ENCODE measurements at places on chromosomes 3 and 15. TPM values are rescaled to one million over a fixed set of nuclear protein-coding genes. Genes with fewer than 3 reads are reported as not detected.

- peak; percentile 99 for DNase-seq
Observed at GRCh38 chr3:9422712-9423424, 25.5 kb downstream of the SETD5 start.

DNA sequence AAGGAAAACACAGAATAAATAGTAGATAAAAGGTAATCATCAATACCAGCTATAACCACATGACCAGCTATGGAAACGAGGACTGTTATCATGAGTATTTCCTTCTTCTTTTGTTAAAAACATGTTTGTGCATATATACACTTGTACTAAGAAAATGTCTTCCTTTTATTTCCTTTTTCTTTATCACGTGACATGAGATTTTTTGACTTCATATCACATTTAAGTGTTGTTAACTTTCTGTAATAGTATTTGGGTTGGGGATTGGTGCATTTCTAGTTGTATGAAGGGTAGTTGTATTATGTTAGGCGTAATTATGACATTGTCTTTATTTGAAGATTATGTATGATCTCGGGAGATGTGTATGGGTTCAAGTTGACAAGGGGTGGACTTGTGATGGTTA, 278.5 kb upstream of the ZNF385D start:
- DNase-seq, result no peak

DNA sequence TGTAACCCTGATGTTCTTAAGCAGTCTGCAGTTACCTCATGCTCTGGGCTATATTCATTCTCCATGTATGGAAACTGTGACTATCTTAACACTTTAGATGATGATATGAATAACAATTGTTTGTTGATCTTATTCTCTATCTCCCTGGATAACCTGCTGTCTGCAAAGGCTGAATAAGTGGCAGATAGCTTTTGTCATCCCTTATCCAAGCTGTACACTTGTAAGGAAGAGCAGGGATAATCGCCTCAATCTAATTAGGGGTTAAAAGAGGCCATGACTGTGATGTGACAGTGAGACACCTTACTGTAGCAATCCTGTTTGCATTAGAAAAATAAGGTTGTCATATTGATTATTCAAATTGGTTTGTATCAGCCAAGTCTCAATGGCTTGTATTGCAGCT, 123.9 kb downstream of the RSRC1 start:
- DNase-seq, result no peak

GRCh38 chr3:100265016-100265415, 4.2 kb downstream of the TBC1D23 start:
- DNase-seq, result no peak

DNA sequence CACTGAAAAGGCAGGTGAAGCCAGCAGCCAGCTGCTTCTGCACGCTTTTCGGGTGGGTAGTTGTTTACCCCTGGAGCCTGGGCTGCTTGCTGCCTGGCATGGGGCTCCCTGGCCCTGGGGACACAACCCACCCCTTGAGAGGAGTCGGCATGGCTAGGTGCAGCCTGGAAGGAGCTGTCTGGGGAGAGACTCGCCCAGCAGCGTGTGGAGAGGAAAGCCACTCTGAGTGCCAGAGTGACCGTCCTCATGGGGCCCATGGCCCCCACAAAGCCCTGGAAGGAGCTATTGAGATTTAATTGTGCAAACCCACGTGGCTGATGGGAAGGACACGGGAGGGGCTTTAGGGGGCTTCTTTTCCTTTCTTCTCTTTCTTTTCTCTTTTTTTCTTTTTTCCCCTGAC, 137.5 kb downstream of the OPA1 start:
- no peak for DNase-seq

DNA sequence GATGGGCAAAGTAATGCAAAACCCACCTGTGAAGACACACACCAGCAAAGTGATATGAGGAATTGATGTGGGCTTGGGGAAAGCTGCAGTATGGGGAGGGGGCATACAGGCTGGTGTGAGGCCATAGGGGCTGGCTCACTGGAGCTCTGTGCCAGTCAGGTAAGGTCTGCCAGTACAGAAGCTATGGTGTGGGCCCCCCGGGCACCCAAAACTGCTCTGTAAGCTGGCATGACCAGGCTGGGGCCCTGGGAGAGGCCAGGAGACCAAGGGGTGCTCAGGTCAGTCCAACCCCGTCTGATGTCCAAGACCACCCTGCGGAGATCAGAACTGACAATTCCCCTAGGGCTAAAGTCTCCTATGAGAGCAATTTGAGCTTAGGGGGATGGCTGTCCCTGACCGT, 163.1 kb downstream of the KCNMB2 start:
- DNase-seq, result no peak

GRCh38 chr3:66661628-66662027, 160.8 kb upstream of the LRIG1 start:
- DNase-seq, result no peak

DNA sequence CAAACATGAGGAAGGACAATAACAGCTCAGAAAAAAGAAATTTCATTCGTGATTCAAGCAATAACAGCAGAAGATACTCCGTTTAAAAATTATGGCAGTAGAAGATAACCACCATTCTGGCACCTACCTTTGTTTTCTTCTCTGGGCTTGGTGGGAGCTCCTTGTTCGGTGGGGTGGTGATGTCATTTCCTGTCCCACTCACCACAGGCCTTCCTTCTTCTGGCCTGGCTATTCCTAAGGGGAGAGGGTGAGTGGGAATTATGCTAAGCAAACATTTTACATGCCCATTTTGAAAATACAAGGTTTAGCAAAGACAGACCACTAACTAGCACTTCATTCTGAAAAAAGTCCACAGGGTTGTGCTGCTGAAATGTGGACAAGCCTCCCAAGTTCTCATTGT, 74.4 kb downstream of the DHX30 start:
- peak; percentile 46 for DNase-seq

DNA sequence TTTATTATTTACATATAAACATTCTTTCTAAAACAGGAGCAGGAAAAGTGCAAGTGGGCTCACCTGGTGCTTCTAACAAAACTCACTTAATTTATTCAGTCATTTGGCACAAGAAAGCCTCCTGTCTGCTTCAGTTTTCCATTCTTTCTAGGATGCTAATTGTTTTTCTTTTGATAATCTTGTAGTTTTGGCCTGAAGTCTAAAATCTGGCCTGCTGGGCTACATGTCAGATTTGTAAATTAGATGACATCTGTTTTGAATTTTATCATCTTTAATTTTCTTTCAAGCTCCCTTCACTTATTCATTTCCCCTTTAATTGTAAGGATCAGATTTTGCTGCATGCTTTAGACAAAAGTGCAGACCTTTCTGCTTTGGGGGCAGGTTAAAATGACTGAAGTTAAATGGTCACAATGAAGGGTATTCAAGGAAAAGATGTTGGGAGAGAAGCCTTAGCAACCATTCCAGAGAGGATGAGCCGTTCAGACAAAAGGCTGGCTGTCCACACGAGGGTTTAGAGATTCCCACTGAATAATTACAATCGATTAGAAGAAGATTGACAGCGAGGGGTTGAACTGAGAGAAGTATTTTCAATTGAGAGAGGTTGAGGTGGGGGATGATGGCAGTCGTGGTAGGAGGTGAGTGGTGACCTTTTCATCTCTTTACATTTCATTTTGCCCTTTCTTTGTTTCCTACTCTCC, 59.9 kb upstream of the PTX3 start:
- DNase-seq, result no peak

GRCh38 chr3:45088543-45089358, 57.4 kb downstream of the CDCP1 start:
- DNase-seq, result no peak

DNA sequence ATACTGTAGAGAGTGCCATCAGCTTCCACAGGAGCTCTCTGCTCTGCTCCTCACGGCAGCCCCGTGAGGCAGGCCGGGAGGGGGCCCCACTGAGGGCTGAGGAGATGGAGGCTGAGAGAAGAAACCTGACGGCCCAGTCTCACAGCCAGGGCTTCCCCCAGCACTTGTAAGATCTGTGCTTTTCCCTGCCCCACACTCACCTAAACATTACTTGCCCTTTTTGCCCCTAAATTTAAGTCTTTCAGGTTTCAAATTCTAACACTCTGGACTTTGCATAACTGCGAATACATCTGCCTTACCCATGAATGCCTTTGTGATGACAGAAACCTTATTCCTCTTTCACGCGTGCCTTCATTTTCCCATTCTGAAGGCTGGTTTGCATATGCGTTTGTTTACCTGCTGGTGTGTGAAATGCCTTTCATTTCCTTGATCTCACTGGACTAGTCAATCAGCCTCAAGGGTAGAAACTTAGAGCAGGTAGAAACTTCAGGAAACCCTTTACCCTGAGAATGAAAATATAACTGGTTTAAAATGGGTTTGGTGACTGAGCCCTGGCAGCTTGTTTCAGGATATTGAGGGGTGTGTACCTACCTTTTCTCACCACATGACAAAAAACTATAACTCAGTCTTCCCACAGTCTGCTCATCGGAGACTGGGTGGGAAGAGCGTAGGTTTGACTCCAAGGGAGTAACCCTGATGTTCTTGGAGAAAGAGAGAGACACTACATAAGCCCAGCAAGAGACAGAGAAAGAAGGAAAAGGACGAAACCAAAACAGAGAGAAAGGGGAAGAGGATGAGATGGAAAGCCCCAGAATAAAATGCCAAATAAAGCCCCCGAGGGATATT, 20.1 kb downstream of the SLC12A8 start:
- DNase-seq, result no peak

DNA sequence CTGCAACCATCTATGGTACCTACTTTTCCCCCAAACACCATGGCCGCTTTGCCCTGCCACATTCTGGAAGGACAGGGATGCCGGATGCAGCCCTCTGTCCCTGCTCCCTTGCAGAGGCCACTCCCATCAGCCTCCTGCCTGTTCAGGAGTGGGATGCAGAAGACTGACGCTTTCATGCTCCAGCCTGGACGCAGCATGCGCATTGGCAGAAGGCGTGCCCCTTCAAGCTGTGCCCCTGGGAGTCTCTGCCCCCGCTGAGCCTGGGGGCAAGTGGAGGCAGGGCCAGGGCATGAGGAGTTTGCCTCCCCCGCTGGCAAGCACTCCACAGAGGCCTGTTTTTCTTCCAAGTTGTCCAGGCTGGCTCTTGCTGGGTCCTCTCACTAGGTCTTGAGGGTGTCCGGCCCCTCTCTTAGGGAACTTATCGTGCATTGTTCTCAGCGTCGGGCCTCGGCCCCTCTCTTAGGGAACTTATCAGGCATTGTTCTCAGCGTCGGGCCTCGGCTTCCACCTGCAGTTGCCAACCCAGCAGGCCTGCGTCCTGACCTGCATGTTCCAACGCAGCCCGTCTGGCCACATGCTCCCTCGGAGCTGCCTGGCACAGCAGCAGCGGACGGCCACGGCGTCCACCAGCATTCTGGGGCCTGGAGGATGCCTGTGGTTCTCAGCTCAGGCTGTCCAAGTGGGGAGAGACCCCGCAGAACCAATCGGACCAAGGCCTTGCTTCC, 14.6 kb upstream of the SNRPA1 start:
- no peak for DNase-seq

- DNase-seq, result no peak
Observed at GRCh38 chr15:37586976-37587375, 347.5 kb upstream of the TMCO5A start.

DNA sequence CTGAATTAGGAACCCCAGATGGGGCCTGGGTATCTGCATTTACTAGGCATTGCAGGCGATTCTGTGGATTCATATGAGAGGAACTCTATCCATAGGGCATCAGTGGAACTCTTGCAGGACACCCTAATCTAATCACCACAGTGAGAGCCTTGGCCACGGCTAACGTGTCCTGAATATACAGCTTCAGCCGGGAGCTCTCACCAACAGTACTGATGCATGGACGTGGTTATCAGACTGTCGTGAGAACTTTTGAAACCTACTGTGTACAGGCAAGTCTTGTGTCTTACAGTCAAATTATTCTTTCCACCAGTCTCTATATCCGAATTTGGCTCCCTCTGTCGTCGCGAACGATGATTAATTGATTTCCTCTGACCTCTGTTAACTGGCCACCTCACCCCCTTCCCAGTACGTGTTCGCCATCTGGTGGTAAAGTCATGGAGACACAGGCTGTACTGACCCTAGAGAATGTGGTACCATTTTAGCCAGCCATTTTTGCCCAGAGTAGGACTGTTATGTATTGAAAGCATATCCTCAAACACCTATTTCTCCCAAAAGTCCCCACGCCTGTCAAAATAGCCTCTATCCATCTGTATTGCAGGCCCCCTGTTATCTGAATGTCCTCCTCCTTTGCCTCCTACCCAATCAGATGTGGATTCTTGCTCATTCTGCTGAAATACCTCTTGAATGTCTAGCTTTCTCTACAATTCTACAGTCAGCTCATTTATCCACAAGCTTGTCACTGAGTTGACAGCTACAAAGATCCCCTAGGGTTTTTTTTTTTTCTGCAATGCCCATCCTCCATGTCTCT, 39.7 kb downstream of the GLDN start:
- peak; percentile 67 for DNase-seq

- no peak for DNase-seq
Observed at GRCh38 chr3:158896729-158897128, 94.9 kb downstream of the MFSD1 start.

DNA sequence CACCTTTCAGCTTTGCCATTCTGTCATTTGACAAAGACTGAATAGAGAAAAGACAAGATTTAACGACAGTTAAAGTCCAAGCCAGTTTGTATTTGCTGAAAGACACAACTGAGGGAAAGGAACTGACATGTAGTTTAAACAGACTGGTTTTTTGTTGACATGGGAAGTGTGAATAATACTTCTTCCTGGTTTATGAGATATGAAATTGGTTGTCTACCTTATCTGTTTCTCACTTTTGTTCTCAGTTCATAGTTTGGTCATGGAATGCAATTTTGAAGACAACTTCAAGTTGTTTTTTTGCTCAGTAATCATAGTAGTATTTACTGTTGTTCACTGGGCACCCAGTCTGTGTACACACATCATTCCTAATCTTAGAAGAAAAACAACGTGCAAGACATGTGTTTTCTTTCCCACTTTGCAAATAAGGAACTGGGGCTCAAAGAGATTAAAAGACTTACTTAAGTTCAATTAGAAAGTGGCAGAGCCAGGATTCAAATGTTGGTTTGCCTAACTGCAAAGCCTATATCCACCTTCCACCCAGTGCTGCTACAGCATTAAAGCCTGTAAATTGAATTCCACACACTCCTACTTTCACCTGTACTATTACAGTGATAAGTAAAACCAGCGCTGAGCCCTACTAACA, 103.5 kb downstream of the LPP start:
- DNase-seq, result peak; percentile 80

- DNase-seq, result peak; percentile 48
Observed at GRCh38 chr3:194046995-194047645, 88.8 kb upstream of the HES1 start.

DNA sequence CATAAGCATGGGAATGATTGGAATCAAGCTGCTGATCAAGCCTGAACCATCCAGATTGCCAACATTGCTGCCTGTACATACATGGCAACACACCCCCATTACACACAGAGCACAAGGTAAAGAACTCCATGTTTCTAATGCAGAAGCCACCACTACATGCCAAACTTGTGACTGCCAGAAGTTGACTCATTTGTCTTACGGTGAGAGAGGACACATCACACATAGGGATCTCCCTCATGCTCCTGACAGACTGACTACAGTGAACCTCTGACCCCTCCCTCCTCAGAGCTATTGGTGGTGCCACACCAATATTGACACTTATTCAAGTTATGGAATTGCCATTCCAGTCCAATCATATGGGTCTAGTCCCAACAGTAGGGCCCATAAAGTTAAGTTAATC, 42.3 kb downstream of the EFHB start:
- no peak for DNase-seq

The LAMB2 gene
- total RNA-seq, result 374 TPM

The CYP11A1 gene
- not detected for total RNA-seq

The WDR93 gene
- total RNA-seq, result not detected

The IL17RE gene
- 1.5 TPM for total RNA-seq

The NECTIN3 gene
- 26.9 TPM for total RNA-seq

The INTS14 gene
- 44.6 TPM for total RNA-seq

All from endothelial cell of umbilical vein (primary cell).